ENCODE measurements at places on chromosomes 13 and 19.

DNA sequence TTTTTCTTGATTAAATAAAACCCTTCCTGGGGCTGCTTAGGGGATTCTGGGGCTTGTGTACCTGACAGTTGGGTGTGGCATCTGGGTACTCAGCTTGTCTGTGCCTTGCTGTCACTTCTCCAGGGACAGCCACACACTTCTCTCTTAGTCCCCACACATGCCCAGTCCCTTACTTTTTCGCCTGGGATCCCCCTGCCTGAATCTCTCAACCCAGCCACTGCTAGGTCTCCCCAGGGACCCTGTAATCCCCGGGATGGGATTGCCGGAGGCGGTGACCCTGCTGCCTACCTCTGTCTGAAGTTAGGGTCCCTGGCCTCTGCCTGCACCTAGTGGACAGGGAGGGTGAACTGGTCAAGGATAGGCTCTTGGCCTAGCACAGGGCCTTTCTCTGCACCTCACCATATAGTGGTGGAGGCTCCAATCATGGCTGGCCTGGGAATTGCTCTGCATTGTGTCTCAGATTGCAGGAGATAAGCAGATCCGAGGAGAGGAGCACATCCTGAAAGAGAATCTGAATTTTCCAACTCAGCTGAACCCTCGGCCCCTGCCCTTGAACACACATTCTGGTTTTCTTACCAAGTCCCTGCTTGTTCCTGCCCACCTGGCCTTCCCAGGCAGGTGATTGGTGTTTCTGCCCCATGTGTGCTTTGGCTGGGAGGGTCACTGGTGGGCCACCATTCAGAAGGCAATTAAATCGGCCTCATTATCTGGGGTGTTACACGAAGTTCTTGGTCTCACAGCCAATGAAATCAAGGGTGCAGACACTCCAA is 8.7 kb upstream of the ZNF492 start:
- DNase-seq: no peak

GRCh38 chr19:29188289-29189032 is 24.5 kb downstream of the UQCRFS1 start:
- DNase-seq: no peak

- no peak for DNase-seq
These were observed 13.7 kb upstream of the SLC7A10 start for GRCh38 chr19:33239223-33239975.

DNA sequence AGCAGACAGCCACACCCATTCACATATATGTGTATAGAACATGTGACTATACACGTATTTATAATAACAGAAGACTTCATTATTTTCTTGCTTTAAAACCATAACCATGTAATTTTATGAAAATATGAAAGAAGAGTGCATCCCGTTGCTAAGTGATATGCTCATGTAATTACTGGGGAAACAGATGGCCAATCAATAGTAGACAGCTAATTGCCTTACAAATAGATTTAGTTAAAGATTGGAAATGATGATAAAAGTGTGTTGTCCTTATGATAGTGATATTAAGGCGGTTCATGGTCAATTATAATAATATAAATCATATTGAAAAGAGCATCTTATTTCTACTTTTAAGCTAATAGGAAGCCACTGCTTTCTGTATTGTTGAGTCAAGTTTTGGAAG is 95.9 kb downstream of the RFC3 start:
- DNase-seq: no peak

GRCh38 chr13:41520016-41520659 is 62.8 kb downstream of the RGCC start:
- DNase-seq: no peak

GRCh38 chr13:113860051-113860664 is 3.7 kb downstream of the GAS6 start:
- DNase-seq: no peak

DNA sequence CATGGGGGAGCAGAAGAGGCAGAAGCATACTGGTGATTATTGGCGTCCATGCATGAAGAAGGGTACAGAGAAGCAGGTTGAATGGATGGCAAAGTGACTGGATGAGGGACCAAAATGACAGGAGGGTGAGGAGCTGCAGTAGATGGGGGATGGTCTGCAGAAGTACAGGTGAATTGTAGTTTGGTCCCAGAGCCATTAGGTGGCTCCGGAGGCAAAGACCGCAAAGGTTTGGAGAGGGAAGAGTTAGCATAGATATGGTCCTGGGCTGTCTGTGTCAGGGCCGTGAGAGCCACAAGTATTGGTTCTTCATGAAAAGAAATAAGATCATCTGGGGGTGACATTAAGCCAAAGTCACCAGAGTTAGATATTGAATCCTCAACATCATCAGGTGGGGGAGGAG is 59.0 kb upstream of the ZNF726 start:
- DNase-seq: no peak

- no peak for DNase-seq
These were observed 297.1 kb downstream of the KLF12 start for GRCh38 chr13:73837147-73837546.

GRCh38 chr19:54667217-54667616 is 4.4 kb downstream of the LILRB4 start:
- no peak for DNase-seq

DNA sequence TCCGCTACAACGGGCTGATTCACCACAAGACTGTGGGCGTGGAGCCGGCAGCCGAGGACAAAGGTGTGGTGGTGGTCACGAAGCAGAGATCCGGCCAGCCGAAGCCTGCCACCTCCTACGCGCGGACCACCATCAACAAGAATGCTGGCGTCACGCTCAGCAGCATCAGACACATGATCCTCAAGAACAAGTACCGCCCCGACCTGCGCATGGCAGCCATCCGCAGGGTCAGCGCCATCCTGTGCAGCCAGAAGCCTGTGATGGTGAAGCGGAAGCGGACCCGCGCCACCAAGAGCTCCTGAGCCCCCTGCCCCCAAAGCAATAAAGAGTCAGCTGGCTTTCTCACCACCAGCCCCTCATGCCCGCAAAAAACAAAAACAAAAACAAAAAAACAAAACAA is 34.4 kb downstream of the ZNF44 start:
- DNase-seq: no peak

DNA sequence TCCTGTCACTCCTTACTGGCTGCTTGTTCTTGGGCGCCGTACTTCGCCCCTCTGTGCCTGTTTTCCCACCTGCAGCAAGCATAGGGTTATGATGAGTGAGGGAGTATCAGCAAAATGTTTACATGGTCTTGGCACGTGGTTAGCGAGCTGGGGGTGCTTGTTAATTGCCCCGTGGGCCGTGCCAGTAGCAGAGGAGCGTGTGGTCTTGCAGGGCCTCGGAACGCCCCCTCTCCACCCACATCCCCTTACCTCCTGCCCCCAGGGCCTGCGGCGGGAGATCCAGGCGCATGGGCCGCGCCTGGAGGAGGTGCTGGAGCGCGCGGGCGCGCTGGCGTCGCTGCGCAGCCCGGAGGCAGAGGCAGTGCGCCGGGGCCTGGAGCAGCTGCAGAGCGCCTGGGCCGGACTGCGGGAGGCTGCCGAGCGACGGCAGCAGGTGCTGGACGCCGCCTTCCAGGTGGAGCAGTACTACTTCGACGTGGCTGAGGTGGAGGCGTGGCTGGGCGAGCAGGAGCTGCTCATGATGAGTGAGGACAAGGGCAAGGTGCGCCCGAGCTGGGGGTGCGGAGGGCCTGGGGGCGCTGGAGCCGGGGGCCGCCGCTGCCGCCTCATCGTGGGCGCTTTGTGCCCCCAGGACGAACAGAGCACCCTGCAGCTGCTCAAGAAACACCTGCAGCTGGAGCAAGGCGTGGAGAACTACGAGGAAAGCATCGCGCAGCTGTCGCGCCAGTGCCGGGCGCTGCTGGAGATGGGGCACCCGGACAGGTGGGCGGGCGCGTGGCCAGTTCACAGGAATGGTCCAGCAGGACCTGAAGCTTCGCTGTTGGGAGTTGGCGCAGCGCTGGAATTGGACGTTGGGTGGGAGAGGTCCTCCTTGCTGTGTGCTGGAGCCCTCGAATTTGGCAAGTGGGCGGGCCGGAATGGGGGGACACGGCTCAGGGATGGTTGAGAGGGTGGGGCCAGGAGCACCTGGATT is 22.5 kb upstream of the SHKBP1 start:
- DNase-seq: no peak

Data from stimulated activated CD4-positive, alpha-beta T cell treated with anti-CD3 and anti-CD28 coated beads, Interleukin-1b, Interleukin-23, amount 100 ng/mL, for 1 hour (primary cell).